ENCODE measurements at places on chromosomes 2 and 18.

DNA sequence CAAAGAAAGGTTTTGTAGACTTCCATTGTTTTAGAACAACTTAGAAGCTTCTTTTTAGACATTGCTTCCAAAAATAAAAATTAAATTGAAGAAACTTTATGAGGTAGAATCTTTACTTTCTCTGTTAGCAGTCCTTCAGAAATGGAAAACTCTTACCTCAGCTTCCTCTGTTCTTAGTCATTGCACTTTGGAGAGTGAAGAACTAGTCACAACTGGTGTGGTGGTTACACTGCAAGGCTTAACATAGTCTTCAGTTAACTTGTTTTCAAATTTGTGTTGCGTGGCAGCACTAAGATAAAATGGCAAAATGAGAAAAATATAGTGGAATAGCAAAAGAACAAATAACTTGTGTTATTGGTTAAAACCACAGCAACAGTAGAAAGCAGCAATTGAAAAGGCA lies 332.6 kb downstream of the KIAA1328 start:
- no peak for DNase-seq

DNA sequence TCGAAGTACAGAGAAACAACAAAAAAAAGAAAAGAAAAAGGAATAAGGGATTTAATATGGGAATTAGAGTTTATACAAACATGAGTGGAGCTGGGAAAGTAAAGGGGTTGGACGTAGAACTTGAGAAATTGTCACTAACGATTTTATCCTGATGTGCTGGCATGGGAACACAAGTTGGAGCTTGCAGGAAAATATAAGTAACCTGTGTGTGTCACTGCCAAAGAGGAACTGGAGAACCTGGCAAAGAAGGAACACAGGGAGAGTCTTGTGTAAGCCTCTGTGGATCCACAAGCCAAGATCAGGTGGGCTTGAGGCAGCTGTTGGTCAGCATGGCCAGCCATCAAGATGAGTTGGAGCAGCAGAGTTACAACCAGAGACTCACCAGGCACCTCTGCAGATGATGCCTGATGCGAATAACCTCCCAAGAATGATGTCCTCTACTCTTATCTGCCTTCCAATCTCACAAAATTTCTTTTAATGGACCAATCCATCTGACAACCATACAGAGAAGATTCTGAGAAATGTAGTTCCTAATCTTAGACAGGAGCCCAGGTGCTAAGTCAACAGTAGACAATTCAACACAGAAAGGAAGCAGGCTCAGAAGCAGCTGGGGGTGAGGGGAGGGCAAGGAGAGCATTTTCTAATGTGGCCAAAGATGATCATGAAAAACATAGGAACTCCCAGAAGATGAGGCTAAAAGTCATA lies 77.0 kb upstream of the SPOPL start:
- no peak for DNase-seq

DNA sequence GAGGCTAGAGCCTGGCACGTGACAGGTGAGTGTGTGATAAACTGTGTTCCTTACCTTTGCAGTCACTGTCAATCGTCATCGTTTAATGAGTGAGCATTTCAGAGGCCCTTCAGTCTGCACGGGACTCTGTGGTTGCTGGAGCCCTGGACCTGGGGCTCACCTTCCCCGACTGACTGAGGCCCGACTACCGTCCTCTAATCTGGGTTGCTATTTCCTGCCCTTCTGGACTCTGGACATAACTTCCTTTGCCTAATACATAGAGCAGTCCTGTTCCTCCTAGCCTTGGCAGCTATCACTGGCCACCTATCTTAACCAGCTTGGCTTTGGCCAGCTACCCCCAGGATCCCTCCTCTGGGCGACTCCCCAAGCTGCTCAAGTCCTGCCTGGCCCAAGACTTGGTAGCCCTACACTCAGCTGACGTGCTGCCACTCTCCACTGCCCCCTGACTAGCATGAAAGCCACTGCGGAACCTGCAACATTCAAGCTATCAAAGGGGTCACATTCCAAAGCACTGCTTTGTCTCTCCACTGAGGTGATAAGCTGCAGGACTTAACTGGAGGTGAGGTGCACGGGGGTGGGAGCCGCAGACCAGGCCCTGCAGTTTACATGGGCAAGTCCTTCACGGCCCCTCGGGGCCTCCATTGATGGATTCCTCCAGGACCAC lies 11.1 kb upstream of the RAB17 start:
- no peak for DNase-seq

GRCh38 chr2:60470340-60470739 lies 83.1 kb downstream of the BCL11A start:
- DNase-seq: no peak

DNA sequence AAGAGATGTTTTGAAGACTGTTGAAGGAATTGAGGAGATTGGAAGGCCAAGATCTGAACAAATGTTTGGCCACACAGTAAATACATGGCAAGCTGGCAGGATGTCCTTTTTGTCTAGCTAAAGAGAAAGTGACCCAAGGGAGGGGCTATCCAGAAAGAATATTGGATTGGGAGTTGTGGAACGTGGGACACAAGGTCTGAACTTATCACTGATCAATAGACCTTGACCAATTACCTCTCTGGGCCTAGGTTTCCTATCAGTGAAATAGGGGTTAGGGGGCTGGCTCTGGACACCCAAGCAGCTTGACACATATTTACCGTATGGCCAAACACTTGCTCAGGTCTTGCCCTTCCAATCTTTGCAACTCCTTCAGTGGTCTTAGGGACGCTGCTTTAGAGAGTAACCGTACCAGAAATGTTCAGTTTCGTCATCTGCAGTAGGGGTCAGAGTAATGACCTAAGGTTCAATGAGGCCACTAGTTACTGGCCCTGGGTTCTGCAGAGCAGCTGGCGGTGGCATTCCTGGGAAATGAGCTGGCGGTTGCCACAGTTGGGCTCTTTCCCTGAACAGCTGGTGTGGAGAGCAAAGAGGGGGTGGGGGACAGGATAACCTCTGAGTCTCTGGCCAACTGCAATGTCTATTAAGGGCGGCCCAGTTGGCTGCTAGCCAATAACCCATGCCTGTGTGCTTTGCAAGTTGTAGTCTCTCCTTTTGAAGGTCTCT lies 70.1 kb upstream of the STPG4 start:
- DNase-seq: no peak

DNA sequence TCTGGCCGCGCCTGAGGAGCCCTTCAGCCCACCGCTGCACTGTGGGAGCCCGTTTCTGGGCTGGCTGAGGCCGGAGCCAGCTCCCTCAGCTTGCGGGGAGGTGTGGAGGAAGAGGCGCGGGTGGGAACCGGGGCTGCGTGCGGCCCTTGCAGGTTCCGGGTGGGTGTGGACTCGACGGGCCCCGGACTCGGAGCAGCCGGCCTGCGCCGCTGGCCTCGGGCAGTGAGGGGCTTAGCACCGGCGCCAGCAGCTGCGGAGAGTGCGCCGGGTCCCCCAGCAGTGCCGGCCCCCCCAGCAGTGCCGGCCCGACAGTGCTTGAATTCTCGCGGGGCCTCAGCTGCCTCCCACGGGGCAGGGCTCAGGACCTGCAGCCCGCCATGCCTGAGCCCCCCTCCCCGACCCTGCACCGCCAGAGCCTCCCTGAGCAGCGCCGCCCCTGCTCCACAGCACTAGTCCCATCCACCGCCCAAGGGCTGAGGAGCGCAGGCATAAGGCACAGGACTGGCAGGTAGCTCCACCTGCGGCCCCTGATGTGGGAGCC lies 534.2 kb downstream of the ZNF804A start:
- DNase-seq: no peak

- no peak for DNase-seq
Observed at GRCh38 chr2:39216346-39217191, 27.2 kb downstream of the CDKL4 start.

- DNase-seq: no peak
Observed at GRCh38 chr18:72086421-72086820, 457.7 kb downstream of the CBLN2 start.

DNA sequence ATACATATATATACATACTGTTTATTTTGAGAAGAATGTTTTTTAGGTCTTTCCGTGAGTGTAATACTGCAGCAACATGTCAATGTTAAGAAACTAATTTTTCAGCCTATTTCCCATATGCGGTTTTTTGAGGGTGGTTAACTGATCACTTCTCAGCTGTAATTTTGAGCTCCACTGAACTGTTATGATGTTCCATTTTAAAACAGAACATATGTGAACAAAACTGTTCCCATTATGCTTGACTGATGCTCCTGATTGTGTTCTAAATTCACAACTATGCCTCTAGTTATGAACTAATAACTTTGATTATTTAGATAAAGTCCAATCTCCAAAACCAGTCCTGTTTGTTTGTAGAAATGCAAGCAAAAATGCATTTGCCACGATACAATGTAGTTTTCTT lies 511.2 kb upstream of the FSIP2 start:
- DNase-seq: no peak

All from AG04449 (cell line).